ENCODE measurements at places on chromosomes 2 and 18.

DNA sequence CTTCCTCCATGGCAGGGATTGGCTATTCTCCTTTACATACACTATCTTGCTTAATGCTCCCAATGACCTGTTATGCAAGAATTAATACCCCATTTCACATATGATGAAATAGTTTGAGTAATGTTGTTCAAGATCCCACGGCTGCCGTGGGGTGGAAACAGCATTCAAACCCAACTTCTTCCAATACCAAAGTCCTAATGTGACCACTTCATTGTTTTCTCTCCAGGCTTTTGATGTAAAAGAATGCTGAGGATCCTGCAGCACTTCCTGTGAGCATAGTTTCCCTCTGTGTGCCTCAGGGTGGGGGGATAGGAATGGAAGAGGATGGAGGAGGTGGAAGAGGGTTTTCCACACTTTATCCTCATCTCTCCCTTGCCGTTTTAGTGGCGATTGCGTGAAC is 199.4 kb downstream of the IRS1 start:
- DNase-seq, result no peak

DNA sequence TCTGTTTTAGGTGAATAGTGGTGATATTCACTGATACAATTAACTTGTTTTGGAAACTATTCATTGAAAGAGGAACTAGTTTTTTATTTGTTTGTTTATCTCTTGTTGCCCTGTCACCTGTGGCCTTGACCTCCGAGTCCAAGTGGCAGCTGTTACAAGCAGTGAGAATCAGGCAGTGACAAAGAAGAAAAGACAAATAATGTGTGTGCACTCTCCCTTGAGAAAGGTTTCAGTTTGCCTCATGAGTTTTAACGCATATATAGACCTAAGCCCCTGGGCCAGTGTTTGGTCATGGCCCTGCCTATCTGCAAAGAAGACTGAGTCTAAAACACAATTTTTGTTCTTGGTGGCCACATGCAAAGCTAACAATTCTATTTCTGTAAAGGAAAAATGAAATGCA is 15.3 kb downstream of the KYNU start:
- DNase-seq, result no peak

DNA sequence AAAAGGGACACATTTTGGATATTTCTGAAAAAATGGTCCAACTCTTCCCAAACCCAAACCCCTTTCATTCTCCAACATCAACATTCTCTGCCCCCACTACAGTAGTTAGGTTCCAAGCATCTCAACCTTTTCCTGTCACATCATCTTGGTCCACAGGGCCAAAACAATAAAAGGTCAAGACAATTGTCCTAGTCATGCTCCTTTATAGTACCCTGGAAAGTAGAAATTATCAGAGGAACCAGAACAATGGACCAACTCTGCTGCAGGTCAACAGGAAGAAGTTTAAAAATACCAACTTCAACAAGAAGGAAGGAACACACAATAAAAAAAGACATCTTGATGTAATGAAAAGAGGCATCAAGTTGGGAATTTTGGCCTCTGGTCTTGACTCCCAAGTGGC is 36.1 kb downstream of the CLASP1 start:
- no peak for DNase-seq

- DNase-seq, result no peak
These were observed 178.9 kb downstream of the TMEM182 start for GRCh38 chr2:102940684-102941083.

DNA sequence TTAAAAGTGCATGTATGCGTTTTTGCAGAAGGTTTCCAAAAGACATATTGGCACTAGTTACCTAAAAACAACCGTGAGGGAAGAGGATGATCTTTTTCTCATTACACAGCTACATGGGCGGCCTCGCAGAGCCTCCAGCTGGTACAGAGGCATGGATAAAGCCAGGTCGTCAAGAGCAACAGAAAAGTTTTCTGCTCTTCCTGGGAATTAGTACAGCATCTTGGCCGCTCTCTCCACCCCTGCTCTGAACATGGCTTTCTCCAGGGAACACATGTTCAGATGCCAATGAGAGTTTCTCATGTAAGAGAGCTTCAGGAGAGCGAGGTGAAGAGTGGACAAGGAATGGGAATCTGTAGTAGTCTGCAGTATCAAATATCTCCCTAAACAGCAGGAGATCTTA is 108.4 kb downstream of the ZEB2 start:
- no peak for DNase-seq

GRCh38 chr2:11419781-11420180 is 46.2 kb downstream of the E2F6 start:
- DNase-seq, result no peak

DNA sequence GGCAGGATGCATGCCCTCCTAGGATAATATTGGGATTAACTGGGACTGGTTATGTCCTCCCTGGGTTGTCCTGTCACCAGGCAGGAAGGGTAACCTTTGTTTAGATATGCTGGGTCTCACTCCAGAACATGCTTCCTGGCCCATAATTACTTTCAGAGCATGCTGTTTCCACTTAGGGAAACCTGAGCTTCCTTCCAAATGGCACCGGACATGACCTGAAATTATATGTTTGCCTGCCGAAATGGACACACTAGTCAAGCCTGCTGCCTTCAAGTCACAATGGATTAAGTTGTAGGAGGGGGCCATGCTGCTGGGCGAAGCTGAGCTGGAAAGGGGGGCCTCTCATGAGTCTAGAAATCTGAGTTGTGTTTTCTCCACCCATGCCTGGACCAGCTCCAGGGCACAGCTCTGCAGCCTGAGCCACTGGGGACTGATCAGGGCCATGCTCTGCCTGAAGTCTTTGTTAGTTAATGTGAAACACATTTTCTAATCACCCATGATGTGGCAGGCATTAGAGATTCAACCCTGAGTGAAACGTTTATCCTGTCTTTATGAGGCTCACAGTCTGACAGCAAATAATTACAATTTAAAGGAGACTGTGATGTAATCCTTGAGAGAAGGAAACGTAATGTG is 273.3 kb downstream of the TNS1 start:
- DNase-seq, result no peak

- no peak for DNase-seq
These were observed 8.7 kb upstream of the ERMN start for GRCh38 chr2:157334335-157334734.

DNA sequence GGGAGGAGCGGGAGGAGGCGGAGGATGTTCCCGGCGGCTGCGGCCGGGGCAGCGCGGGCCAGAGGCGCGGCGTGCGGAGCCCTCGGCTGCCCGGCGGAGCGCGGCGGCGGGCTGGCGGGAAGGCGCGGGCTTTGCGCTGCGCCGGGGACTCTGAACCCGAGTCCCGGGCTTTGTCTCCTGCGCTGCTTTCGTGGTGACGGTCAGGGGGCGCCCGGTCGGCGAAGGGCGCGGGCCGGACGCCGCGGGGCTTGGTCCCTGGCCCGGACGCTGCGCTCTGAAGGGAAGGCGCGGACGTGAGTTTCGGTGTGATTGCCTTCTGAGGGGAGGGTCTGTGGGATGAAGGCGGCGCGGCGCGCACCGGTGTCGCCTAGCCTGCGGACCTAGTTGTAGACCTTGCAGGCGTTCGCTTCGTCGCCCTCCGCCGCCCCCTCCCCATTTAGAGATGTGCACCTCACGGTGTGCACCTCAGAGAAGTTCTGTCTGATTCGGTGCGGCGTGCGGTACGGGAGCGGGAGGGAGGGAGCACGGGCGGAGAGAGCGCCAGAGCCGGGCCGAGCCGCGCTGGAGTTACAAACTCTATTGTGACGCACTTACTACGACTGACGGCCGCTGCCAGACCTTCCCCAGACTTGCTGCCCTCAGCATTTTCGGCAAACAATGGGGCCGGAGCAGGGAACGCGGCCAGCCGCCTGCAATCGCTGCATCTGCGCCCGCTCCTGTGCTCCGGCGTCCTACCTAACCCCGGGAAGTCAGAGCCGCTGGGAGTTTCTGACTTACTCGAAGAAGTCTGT is 2.1 kb downstream of the BCL2L11 start:
- DNase-seq, result peak; percentile 40

DNA sequence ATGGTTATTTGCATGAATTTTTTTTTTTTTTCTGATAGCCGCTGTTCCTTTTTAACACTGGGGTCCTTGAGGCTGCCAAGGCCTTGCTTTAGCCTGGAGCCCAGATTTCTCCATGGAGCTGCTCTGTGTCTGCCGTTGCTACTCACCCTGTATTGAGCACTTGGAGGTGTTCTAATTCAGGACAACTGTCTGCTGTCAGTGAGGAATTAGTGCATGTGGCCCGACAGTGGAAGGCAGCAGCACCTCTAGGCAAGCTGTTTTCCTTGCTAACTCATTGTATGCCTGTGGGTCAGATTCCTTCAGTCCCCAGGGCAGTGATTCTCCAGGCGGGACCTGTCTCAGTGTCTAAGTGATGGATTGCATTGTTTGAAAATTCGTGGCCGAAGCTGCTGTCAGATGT is 147.7 kb upstream of the DPP10 start:
- DNase-seq, result no peak

GRCh38 chr2:203673933-203674332 is 32.5 kb upstream of the CD28 start:
- DNase-seq, result no peak

- DNase-seq, result no peak
These were observed 114.1 kb upstream of the NCKAP5 start for GRCh38 chr2:133682347-133682746.

DNA sequence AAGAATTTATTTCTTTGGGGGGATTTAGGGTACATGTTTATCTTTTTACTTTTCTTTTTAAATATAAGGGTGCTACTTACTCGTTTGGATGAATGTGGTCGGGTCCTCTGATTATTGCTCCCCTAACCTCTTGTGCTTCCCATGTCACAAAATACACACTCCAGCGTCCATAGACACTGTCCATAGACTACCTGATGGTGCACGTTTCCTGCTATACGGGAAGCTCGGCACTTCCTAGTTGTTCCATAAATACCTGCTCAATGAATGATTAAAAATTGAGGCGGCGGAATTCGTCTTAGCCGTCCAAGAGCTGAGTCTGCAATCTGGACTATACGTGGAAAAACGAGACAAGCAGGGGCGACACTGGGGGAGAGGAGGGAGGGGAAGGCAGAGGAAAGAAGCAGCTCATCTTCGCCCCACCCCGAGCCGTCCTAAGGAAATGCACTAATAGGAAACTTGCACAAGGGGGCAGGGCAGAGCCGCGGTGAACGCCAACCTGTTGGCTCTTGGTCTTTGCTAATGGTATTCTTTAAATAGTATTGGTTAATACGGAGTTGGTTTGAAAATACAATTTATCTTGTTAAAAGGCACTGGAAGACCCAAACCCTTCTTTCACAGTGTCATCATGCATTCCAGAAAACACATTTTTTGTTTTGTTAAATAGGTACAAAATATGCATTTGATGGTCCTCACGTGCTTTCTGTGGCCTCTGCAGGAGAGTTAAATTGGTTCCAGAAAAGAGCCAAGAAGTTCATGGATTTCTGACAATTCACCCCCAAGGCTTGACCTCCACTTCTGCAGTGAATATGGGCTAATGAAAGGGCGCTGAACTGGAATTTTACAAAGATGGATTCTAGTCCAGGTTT is 73.0 kb upstream of the KCTD1 start:
- no peak for DNase-seq

- no peak for DNase-seq
These were observed 195.5 kb upstream of the CTAGE1 start for GRCh38 chr18:22613058-22613690.

DNA sequence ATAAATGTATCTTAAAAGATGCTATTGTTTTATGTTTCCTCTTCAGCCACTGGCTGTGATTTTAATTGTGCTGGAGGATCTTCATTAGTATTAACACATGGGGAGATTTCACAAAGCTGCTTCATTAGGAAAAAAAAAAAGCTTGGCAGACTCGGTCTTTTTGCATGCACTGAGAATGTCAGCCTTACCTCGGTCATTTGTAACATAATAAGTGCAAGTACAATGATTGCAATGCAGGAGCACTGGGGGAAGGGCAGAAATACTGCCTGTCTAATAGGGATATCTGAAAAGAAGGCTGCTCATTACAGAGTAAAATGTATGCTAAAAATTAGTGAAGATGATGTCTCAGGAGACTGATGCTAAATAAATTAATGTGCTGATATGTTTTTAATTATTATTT is 1.3 kb upstream of the BAZ2B start:
- no peak for DNase-seq

DNA sequence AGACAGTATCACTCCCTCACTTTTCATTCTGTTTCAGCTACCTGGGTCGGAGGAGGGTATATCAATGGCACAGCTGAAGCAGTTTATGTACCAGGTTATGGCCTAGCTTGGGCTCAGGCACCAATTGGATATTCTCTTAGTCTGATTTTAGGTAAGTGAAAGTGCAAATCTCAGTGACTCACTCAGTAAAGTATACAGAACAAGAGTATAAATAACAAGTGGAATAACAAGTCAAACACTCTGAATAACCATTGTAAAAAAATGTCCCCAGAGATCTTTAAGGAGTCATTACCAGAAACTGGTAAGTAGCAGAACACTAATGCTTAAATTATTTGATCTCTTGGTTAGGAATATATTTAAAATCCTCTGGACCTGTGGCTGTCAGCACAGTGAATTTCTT is 5.7 kb downstream of the SLC5A7 start:
- no peak for DNase-seq

GRCh38 chr2:7835693-7836680 is 845.9 kb upstream of the ID2 start:
- DNase-seq, result peak; percentile 11

- DNase-seq, result no peak
These were observed 50.4 kb upstream of the SMIM21 start for GRCh38 chr18:75477900-75478299.

GRCh38 chr2:160581448-160581847 is 87.8 kb upstream of the RBMS1 start:
- no peak for DNase-seq
